IMR-90 (cell line): ENCODE measurements at places on chromosomes 12 and 14. TPM values are rescaled to one million over a fixed set of nuclear protein-coding genes. Genes with fewer than 3 reads are reported as not detected.

- peak; percentile 40 for DNase-seq
Observed at GRCh38 chr12:1488908-1489381, 105.4 kb downstream of the FBXL14 start.

GRCh38 chr12:1282670-1283315, 291.8 kb downstream of the ERC1 start:
- DNase-seq = peak; percentile 31

- DNase-seq = no peak
Observed at GRCh38 chr14:25120261-25120660, 70.3 kb upstream of the STXBP6 start.

GRCh38 chr12:72010356-72010755, 71.7 kb downstream of the TPH2 start:
- peak; percentile 54 for DNase-seq

DNA sequence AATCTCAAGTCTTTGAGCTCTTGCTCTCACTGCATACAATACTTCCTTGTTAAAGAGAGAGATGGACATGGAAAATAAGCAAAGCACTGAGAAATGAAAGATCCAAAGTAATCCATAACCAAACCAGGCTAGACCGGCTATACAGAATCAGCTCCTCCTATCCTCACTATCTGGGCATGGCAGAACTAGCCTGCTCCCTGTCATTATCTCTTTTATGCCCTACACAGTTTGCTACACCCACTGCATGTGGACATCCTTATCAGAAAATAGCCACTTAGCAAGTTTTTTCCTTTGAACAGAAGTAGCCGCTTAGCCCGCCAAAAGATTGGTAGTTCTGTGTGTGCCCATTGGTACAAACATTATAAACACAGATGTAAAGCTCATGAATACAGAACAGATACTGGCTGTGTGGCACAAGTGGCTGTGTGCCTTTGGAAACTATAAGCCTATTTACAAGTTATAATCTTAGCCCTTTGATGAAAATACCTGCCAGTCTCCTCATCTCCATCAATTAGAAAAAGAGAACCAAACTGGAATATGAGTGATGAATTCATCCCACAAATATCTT, 34.7 kb downstream of the SPTB start:
- DNase-seq = no peak

GRCh38 chr12:52151837-52152783, 39.7 kb downstream of the KRT80 start:
- DNase-seq = peak; percentile 41

Gene SRRM4
- not detected in 2 replicates for polyA plus RNA-seq

DNA sequence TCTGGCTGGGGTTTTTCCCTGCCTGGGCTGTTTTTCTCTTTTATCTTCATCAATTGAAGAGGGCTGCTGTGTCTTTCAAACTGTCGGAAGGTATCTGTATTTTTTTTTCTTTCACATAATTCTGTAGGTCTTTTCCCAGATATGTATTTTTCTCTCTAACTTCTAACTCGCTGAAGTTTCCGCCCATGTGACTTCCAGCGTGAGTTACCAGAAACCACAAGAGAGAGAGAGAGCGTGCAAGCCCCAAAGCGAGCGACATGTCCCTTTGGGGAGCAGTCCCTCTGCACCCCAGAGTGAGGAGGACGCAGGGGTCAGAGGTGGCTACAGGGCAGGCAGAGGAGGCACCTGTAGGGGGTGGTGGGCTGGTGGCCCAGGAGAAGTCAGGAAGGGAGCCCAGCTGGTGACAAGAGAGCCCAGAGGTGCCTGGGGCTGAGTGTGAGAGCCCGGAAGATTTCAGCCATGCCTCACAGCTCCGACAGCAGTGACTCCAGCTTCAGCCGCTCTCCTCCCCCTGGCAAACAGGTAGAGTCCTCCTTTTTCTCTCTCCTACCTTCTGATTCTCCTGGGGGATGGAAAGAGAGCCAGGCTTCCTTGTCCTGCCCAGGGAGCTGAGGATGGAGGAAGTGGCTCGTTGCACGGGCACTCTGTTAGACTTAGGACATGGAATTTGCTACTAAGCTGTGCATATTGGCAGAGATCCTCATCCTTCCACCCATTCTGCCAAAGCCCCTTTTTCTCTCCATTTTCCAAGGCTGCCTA, at the start of gene BATF:
BATF (plus strand) TSS at position 246 of the 759 bp plus-strand sequence; CDS start at position 460, 214 bp downstream.
- DNase-seq = no peak

DNA sequence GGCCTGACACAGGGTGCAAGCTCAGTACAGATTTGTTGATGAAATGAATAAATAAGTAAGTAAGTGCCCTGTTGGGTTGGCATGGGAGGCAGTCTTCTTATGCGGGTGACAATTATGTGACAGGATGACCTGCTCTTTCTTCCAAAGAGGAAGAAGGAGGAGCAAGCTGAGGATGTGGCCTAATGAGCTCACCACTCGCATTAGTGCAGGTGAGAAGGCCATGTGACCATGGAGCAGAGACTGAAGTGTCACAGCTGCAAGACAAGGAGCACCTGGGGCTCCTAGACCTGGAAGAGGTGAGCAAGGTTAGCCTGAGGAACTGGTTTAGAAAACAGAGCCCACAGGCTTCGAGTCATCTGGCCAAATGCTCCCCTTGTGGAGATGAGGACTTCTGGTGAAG, 34.9 kb downstream of the LRTM2 start:
- DNase-seq = peak; percentile 9

Gene NXPH4
- 3.3 and 3.8 TPM in 2 replicates for polyA plus RNA-seq

GRCh38 chr12:27517961-27518665, 5.9 kb upstream of the PPFIBP1 start:
- DNase-seq = no peak

Gene CIROP
- 0.31 and 0.37 TPM in 2 replicates for polyA plus RNA-seq

DNA sequence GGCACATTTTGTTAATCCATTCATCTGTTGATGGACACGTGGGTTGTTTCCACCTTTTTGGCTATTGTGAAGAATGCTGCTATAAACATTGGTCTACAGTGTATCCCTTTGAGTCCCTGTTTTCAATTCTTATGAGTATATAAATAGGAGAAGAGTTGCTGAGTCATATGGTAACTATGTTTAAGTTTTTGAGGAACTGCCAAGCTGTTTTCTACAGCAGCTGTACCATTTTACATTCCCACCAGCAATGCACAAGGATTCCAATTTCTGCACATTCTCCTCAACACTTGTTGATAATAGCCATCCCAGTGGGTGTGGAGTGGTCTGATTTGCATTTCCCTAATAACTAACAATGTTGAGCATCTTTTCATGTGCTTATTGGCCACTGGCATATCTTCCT, 6.9 kb upstream of the SVOP start:
- peak; percentile 64 for DNase-seq

Gene CORO1C
- 591 and 675 TPM in 2 replicates for polyA plus RNA-seq

Gene SERPINA9
- polyA plus RNA-seq = 0.09 and 0.11 TPM in 2 replicates

- DNase-seq = peak; percentile 96
Observed at GRCh38 chr14:68884031-68885030, 91.5 kb upstream of the ZFP36L1 start.

DNA sequence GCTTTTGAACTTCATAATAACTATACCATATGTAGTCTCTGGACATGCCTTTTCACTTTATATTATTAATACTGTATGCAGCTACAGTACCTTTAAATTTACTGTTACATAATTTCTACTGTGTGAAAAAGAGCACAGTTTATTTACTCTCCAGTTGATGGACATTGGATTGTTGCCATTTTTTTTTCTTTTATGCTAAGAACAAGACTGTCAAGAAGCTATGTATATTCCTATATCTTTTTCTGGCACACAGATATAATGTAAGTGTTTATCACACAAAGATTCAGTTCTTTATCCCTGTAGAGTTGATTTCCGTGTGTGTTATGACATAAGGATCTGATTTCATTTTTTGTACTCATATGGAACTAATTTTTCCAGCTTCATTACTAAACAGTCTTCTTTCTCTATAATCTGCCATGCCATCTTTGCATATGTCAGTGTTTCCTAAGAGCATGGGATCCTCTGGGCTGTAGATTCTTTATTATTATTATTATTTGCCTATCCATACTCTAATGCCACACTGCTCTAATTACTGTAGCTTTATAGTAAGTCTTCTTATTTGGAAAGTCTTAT, 593.0 kb upstream of the ATP2B1 start:
- DNase-seq = no peak

- no peak for DNase-seq
Observed at GRCh38 chr14:36313898-36314297, 6.5 kb downstream of the MBIP start.

DNA sequence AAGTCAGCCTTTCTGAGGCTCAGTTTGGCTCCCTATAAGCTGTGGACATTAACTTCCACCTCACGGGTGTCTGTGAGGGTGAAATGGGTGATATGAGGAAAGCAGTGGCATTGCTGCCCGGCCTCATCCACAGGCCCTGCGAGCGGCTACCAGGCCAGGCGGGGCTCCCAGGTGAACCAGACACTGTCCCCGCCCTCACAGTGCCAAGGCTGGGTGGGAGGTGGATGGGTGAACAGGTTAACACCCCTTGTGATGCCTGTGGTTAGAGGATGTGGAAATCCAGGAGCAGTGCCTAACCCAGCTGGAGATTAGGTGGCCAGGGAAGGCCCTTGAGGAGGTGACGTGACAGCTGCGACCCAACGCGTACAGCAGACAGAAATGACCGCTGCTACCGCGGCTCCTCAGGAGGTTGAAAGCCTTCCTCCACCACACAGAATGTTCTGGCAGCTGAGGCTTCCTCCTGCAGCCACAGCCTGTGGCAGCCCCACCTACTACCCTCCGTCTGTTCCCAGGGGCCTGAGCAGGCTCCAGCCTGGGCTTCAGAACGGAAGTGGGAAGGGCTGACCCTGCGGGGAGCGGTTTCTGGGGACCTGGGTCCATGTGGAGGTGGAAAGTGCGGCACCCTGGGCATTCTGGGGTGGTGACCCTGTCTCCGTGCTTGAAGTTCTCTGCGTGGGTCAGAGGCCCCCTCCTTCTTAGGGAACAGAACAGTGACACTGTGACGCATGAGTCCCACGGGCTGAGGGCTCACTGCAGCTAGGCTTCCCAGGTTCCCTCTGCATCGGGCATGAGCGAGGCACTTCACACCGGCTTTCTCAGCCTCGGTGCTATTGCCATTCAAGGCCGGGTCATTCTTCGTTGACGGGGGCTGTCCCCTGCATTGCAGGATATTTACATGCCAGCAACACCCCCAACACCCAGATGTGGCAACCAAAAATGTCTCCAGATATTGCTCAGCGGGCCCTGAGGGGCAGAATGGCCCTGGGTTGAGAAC, 9.7 kb downstream of the MMAB start:
- DNase-seq = no peak

DNA sequence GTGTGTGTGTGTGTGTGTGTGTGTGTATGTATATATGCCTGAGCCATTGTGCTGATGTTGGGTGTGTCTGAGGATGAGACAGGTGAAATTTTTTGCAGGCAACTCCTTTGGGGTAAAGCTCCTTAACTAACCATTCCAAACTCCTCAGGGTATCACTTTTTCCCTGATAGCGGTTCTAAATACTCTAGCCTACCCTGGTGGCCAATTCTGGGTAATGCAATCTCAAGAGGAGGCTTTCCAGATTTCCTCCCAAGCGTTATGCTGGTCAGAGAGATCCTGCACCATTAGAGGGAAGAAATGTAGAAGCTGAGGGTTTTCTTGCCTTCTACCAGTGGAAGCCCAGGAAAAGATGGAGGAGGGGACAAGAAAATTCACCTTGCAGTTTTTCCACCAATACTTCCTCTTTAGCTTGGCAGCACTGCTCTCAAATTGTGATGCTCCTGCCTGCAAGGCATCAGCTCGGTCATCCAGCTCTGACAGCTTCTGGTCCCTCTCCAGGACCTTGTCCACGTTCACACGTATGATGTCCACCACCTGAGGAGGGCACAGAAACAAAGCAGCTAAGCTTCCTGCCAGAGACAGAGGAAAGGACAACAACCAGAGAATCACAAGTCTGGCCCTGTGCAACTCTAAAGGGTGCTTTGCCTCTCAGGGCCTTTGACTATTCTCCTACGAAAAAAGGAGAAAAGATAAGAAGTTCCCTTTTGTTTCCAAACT, 4.9 kb downstream of the VAMP1 start:
- DNase-seq = peak; percentile 77

- no peak for DNase-seq
Observed at GRCh38 chr12:115386946-115387345, 703.0 kb upstream of the TBX3 start.

GRCh38 chr12:127125607-127126259, 1141.2 kb upstream of the TMEM132C start:
- DNase-seq = peak; percentile 70

DNA sequence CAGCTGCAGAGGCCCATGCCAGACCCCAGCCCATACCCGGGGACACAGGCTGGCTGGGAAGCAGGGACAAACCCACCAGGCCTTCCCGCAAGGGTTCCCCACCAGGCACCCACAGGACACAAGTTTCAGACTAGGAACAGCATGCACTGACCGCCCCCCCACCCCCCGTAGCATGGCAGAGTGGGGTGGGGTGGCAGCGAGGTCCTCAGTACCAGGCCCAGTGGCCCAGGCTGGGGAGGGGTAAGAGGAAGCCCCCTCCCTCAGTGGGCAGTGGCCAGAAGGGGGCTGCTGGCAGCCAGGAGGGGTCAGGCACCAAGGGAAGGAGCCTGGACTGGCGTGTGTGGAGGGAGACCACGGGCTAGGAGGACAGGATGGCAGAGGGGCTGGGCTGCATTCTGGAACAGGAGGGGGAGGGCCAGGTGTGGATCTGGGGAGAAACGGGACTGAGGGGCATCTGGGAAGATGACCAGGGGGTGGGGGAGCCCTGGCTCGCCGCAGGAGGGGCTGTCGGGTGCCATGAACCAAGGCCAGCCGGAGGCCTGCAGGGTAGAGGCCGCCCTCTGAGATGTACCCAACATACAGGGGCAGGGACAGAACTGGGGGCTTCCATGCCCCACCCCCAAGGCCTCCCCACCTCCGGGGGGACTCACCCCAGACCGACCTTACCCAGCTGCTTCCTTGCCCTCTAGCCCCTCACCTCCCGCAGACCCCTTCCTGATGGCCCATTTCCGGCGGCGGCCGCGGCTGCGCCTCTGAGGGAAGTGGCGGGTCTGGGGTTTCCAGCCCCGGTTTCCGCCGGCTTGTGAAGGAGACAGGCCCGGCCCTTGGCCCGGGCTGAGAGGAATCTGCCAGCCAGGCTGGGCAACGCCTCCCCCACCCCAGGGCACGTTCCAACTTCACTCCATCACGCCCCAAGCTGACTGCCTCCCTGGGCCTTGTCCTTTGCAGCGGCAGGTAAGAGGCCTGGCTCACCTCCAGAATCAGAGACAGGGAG, 5.6 kb upstream of the JAG2 start:
- DNase-seq = no peak

DNA sequence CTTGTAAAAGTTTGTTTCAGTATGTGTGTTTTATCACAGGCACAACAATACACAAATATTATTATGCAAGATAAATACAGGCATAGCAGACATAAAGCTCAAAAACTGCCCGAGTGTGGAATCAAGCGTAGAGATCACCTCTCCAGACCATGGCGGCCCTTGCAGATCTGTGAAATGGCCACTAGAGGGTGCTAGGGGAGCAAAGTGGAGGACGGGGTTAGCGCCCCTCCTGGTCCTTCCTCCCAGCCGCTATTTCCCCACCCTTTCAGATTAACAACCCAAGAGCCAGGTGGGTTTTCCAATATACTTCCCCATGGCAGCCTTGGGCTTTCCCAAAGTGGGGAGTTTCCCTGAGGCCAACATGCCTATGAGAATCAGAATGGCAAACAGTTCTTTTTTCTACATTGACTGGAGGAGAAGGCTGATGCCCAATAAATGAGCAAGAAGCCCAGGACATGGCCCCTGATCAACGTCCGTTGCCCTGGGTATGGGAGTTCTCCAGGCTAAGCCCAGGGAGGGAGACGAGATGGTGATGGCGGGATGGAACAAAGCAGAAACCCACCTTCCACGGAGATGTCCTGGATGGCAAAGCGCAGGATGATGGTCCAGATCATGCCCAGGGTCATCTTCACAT, 67.4 kb downstream of the ACTN1 start:
- peak; percentile 75 for DNase-seq

- DNase-seq = no peak
Observed at GRCh38 chr12:3841783-3842182, 31.4 kb downstream of the PARP11 start.

Gene LHX5
- not detected in 2 replicates for polyA plus RNA-seq

- DNase-seq = peak; percentile 98
Observed at GRCh38 chr14:90419200-90419599, 22.4 kb downstream of the CALM1 start.
